Anterior cingulate cortex (tissue), 58 donors: ENCODE measurements at places on chromosomes 16 and 17.

DNA sequence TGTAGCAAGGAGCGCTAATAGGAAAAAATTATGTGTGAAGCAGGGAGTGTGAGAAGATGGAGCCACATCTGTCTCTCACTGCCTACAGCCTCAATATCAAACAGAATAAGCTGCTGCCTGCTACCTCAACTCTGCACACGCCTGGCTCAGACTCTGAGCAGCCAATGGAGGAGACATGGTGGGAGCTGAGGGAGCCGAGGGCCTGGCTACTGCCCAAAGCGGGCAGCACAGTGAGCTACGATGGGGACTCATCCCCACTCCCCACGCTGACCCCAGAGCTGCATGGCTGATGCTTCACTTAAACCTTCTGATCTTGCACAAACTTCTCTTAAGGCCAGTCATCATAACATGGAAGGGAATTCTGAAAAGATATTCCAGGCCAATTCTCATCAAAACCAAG, 11.1 kb upstream of the FLYWCH2 start:
- DNase-seq, result no peak

- DNase-seq, result no peak
Measured at GRCh38 chr16:66508914-66509496, 40.9 kb downstream of the TK2 start.

DNA sequence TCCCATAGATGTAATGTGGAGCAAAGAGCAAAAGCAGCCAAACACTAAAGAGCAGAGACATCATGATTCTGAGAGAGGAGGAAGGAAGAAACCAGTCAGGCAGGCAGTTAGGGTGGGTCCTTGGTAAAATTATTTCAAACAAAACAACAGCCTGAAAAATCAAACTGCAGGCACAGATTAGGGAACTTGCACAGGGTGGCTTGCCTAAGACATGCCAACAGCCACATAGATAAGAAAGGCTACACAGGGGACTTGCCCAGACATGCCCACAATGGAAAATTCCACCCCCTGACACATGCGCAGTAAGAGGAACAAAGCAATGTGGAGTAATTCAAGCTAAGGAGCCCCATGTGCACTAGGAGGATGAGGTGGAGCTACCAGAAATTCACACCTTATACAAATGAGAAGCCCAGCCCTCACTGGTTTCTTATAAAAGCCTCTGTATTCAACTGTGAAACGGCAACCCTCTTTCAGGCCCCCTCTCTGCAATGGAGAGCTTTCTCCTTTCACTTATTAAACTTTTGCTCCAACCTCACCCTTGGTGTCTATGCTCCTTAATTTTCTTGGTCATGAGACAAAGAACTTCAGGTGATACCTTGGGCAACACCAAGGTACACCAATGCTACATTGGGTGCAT, 7.3 kb upstream of the GAS7 start:
- no peak for DNase-seq

GRCh38 chr17:39579318-39580081, 28.2 kb downstream of the NEUROD2 start:
- DNase-seq, result no peak
